Forelimb muscle (tissue), 1 donor: ENCODE measurements at places on chromosomes 1 and 21. TPM values are rescaled to one million over a fixed set of nuclear protein-coding genes. Genes with fewer than 3 reads are reported as not detected.

Gene ANGPTL7
- 1.3 TPM for polyA plus RNA-seq

Gene BROX
- polyA plus RNA-seq, result 21.4 TPM

Gene CFAP141
- polyA plus RNA-seq, result not detected

- DNase-seq, result no peak
Observed at GRCh38 chr1:109985247-109986053, 885 bp downstream of the AHCYL1 start.

DNA sequence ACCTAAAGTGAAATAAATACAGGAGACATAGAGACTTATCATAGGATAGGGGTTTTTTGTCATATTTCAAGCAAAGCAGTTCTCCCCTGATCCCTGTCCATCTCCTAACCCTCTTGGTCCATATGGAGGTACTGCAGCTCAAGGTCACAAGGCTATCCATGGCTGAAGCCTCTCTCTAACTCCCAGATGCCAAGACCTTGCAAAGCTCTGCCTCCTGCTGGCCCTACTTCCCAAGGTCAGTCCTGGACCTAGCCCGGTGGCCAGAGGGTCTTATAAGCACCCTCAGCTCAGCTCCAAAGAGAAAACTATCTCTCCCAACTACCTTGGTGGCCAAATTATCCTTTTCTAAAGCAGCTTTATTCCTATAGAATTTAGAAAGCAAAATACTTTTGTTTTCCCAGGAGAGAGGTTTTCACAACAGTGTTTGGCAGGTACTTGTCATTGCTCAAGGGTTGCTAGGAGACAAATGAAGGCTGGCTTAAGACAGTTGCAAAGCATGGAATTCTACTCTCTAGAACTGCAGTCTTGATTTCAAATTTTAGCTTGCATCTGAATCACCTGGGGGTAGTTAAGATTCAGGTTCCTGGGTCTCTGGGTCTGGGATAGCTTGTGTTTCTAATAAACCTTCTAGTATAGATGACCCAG is 121.5 kb downstream of the XCL2 start:
- DNase-seq, result peak; percentile 32

DNA sequence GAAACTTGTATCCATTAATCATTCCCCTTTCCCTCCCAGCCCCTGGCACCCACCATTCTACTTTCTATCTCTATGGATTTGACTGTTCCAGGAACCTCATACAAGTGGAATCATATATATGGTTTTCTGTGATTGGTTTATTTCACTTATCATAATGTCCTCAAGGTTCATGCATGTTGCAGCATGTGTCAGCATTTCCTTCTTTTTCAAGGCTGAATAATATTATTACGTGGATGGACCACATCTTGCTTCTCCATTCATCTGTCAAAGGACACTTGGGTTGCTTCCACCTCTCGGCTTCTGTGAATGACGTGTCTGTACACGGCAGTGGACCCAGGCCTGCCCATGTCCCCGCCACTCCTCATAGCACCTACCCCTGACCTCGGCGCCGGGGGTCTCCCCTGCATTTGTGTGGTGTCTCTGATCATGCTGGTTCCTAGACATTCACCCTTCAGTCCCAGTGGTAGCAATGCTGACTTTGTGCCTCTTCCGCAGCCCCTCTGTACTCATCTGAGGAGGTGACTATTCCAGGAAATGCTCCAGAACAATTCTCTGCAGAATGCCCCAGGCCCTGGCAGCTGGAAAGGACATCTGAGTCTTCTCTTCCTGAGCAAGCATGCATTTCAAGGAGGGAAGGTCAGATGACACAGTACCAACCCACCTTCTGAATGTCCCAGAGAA is 136.9 kb downstream of the PSMG1 start:
- DNase-seq, result no peak

- DNase-seq, result no peak
Observed at GRCh38 chr1:14974361-14974760, 179.2 kb upstream of the TMEM51 start.

DNA sequence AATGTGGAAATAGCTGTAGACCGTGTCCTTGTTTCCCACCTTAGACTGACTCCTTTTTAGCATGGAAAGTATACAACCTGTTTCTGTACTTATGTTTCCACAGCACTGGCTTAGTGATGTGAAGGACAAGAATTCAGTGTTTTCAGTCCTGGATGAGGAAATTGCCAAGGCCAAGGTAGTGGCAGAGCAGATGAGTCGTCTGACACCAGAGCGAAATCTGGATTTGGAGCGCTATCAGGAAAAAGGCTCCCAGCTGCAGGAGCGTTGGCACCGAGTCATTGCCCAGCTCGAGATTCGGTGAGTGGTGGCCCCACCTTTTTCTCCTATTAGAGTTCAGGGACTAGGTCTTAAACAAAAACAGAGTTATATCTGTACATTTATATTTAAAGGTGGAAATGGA is 112.6 kb downstream of the MACF1 start:
- DNase-seq, result no peak

GRCh38 chr1:85607126-85607920 is 26.8 kb downstream of the CCN1 start:
- DNase-seq, result no peak

DNA sequence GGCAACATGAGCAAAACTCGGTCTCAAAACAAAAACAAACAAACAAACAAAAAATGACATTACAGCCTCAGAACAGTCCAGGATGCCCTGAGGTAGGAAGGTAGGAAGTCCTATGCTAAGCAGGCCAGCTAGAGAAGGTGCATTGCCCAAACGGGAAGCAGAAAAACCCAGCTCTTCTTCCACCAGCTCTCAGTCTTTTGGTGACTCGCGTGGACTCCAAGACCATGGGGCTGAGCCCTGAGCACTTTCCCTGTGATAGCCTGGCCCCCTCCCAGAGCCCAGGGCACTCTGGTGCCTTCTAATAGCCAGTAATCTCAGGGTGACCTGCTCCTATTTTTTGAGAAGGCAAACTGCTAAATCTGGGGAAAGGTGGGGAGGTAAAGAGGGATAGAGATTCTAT is 16.1 kb downstream of the PHLDA3 start:
- DNase-seq, result no peak

- no peak for DNase-seq
Observed at GRCh38 chr1:54978528-54979326, 1.7 kb upstream of the TMEM61 start.

- DNase-seq, result no peak
Observed at GRCh38 chr1:53420341-53420740, 38.9 kb upstream of the DMRTB1 start.

DNA sequence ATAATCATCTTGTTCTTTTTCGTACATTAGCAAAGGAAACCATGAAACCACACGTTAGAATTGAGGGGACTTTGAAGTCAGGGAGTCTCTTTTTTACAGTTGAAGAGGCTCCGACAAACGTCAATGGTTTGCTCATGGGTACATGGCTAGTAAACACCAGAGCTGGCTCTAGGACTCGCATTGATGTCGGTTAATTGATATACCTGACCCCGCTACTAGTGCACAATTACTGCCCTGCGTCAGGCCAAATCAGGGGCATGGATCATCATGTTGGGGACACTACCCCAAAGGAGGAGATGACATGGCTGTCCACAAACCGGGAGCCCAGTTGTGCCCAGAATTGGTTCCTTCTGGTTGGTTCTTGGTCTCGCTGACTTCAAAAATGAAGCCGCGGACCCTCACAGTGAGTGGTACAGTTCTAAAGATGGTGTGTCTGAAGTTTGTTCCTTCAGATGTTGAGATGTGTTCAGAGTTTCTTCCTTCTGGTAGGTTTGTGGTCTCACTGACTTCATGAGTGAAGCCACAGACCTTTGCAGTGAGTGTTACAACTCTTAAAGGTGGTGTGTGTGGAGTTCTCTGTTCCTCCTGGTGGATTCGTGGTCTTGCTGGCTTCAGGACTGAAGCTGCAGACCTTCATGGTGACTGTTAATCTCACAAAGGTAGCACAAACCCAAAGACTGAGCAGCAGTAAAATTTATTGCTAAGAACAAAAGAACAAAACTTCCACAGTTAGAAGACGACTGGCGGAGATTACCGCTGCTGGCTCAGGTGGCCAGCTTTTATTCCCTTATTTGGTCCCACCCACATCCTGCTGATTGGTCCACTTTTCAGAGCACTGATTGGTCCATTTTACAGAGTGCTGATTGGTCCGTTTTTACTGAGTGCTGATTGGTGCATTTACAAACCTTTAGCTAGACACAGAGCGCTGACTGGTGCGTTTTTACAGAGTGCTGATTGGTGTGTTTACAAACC is 126.9 kb upstream of the ERRFI1 start:
- DNase-seq, result no peak

DNA sequence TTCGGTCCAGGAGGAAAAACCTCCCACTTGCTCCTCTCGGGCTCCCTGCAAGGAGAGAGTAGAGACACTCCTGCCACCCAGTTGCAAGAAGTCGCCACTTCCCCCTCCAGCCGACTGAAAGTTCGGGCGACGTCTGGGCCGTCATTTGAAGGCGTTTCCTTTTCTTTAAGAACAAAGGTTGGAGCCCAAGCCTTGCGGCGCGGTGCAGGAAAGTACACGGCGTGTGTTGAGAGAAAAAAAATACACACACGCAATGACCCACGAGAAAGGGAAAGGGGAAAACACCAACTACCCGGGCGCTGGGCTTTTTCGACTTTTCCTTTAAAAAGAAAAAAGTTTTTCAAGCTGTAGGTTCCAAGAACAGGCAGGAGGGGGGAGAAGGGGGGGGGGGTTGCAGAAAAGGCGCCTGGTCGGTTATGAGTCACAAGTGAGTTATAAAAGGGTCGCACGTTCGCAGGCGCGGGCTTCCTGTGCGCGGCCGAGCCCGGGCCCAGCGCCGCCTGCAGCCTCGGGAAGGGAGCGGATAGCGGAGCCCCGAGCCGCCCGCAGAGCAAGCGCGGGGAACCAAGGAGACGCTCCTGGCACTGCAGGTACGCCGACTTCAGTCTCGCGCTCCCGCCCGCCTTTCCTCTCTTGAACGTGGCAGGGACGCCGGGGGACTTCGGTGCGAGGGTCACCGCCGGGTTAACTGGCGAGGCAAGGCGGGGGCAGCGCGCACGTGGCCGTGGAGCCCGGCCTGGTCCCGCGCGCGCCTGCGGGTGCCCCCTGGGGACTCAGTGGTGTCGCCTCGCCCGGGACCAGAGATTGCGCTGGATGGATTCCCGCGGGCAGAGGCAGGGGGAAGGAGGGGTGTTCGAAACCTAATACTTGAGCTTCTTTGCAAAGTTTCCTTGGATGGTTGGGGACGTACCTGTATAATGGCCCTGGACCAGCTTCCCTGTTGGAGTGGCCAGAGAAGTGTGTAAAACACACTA is 45.3 kb downstream of the MRPL39 start:
- no peak for DNase-seq

DNA sequence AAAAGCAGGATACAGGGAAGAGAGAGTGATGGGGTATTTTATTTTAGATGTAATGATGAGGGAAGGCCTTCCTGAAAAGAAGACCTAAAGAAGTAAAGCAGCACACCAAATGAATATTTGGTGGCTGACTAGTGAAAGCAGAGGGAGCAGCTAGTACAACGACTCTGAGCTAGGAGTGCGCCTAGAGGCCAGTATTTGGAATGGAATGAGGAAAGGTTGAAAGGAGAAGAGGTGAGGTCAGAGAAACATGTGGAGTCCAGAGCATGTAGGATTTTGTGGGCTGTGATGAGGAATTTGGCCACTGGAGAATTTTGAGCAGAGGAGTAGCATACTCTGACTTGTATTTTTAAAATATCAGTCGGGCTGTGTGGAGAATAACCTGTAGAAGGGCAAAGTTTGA is 11.8 kb upstream of the RPL5 start:
- DNase-seq, result no peak

DNA sequence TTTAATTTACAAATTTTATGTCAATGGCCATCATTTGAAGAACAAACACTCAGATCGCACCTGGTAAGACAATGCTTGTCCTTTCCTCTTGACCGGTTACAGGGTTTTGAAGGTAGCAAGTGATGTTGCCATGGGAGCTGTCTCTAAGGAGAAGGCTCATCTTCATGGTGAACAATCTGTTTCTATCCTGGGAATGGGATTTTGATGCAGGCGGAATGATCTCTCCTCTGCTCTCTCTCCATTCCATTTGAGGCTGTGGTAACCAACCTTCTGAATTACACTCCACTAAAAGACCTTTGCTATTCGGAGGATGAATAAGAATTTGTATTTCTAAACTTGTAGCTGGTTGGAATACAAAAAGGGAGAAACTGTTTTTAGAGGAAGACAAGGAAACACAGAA is 57.9 kb upstream of the SLC5A9 start:
- DNase-seq, result no peak

DNA sequence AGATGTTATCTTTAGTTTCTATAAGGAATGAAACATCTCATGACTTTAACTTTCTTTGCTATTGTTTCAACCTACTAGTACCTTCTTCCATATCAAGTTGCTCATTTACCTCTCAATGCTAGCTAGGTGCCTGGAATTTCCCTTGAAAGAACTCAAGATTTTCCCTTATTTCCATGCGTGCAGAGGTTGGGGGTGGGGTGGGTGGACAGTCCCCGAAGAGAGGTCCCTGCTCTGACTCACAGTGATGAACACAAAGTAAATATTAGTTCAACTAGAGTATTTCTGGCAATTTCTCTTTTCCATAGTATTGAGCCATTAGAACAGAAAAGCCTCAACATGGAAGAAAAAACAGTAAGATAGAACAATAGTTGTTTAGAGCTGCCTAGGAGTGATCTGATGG is 239.0 kb upstream of the ZP4 start:
- DNase-seq, result no peak

GRCh38 chr1:210792250-210793102 is 341.5 kb downstream of the KCNH1 start:
- DNase-seq, result no peak

DNA sequence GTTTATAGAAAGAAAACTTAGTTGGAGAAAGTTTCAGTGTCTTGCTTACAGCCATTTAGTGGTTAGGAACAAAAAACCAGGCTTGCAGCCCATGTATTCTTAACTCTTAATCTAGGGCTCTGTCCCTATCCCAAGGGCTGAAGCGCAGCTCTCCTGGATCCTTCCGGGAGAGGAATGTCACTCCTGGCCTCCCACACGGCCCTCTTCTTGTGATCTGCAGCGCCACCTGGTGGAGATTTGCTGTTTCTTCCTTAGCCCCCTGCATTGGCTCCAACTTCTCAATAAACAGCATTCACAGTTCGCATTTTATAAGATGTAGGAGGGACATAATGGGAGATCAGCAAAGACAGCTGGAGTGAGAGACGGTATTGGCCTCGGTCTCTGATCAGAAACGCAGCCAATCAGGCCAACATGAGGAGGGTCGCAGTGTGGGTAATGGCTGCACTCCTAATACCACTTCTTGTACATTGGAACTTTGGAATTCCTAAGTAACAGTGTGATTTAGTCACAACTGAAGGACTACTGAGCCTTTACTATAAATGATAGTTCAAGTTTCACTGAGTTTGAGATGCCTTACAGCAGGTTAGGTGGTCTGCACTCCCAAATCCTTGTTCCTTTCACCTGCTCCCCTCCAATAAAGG is 283.4 kb downstream of the ASTN1 start:
- DNase-seq, result no peak

GRCh38 chr1:154614247-154614646 is 6.3 kb upstream of the ADAR start:
- no peak for DNase-seq

GRCh38 chr21:26846036-26846931 is 1.1 kb upstream of the ADAMTS1 start:
- DNase-seq, result no peak

- no peak for DNase-seq
Observed at GRCh38 chr1:83718338-83718737, 280.6 kb downstream of the TTLL7 start.
